ENCODE measurements at places on chromosomes 12 and 14. TPM values are rescaled to one million over a fixed set of nuclear protein-coding genes. Genes with fewer than 3 reads are reported as not detected.

- no peak for DNase-seq
These were observed 25.7 kb downstream of the METTL25 start for GRCh38 chr12:82383930-82384552.

- DNase-seq = no peak
These were observed 5.7 kb upstream of the LRR1 start for GRCh38 chr14:49593016-49593415.

GRCh38 chr14:55441286-55441685, 870 bp upstream of the TBPL2 start:
- DNase-seq = no peak

GRCh38 chr14:68846466-68846865, 53.6 kb upstream of the ZFP36L1 start:
- DNase-seq = no peak

- DNase-seq = no peak
These were observed 62.3 kb downstream of the SPRING1 start for GRCh38 chr12:116675339-116676107.

DNA sequence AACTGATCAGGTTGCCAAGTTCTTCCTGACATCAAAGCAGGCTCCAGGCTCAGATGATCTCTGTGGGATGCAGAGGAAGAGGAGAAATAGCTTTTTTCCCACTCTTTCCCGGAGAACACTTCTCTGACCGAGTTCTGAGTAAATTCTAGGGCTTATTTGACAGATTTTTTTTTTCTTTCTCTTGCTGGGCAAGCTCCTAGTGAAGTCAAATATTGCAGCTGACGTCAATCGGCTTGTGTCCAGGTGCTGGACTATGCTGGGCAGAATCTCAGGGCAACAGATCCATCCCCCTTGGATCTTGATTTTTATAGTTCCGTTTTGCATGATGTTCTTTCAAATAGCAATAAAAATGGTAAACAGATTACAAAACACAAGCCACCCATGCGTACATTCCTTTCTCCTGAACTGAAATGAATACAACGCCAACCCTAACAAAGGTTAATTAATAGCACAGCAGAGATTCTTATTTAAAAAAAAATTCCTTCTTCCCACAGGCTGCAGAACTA, 182.2 kb downstream of the NOVA1 start:
- DNase-seq = no peak

- no peak for DNase-seq
These were observed 103.8 kb downstream of the ACSS3 start for GRCh38 chr12:81181691-81182090.

DNA sequence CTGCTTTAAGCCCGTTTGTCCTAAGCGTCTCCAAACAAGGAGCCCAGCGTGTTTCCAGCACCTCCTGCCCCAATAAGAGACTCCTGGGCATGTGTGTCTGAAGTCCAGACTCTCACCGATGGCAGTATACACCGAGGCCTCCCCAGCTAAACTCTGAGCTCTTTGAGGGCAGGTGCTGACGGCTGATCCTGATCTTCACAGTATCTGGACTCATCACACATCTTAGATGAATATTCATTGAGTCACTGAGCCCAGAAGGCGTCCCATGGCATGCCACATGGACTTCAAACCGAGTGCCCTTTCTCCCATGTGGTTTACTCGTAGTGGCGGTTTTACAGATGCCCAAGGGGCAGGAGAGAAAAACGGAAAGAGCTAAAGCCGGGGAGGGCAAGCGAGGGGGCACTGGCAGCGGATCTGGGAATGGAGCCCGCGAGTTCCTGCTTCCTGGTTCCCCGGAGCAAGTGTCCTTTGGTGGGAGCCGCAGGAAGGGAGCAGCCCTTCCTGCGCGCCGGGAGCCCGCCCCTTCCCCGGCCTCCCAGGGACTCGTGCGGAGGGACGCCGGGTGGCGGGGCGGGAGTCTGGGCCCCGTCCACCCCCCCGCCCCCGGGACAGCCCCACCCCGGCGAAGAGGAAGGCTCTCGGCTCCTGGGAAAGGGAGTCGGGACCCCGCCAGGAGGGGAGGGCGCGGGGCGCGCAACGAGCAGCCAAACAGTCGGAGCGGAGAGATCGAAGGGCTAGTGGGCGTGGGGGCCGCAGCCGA, 585 bp upstream of the TEAD4 start:
- DNase-seq = no peak

The FICD gene
- 5.7 TPM for total RNA-seq

The ARMH4 gene
- total RNA-seq = 2.4 TPM

DNA sequence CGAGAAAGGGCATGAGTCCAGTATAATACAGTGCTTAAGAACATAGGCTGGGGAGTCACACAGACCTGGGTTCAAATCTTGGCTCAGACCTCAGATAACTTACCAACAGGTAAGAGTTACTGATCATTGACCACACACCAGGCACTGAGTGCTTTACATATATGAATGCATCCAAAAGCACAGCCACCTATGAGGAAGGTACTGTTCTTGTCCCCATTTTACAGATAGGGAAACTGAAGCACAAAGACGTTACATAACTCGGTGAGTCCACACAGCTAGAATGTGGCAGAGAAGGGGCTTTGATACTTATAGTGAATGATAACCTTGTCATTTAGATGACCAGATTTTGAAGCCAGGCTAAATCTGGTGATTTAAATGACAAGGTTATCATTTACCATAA, 27.6 kb downstream of the FAIM2 start:
- no peak for DNase-seq

- DNase-seq = no peak
These were observed 151.0 kb downstream of the SLC38A4 start for GRCh38 chr12:46674800-46675199.

The EEA1 gene
- 4.3 TPM for total RNA-seq

- no peak for DNase-seq
These were observed 31.4 kb upstream of the SNAPC1 start for GRCh38 chr14:61730756-61731373.

DNA sequence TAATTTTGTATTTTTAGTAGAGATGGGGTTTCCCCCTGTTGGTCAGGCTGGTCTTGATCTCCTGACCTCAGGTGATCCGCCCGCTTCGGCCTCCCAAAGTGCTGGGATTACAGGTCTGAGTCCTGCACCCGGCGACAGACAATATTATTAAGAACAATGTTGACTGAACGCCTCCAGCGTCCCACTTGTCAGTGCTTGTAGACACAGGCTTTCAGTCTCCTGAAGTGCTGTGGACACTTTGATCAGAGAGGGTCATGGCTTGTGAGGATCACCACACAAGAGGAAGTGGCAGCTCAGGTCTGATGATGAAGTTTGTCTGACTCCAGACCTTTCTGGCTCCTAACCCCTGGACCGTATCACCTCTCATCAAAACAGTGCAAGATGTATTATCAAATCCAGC, 114.6 kb downstream of the CHST11 start:
- no peak for DNase-seq

The CACNA1C gene
- total RNA-seq = 0.35 TPM

The LTBP2 gene
- 1.3 TPM for total RNA-seq

The GALNT16 gene
- total RNA-seq = 1.2 TPM

- no peak for DNase-seq
These were observed 156.1 kb downstream of the PTCSC3 start for GRCh38 chr14:36020120-36021029.

- DNase-seq = no peak
These were observed 255.3 kb upstream of the GARIN6 start for GRCh38 chr12:99392091-99392850.

- DNase-seq = peak; percentile 67
These were observed 772 bp downstream of the SCARB1 start for GRCh38 chr12:124862768-124863415.

The NRIP2 gene
- total RNA-seq = not detected

The KIF26A gene
- 61.0 TPM for total RNA-seq
